OCI-LY7 (cell line): ENCODE measurements at places on chromosomes 16 and 17. TPM values are rescaled to one million over a fixed set of nuclear protein-coding genes. Genes with fewer than 3 reads are reported as not detected.

- DNase-seq, result no peak
Observed at GRCh38 chr16:7270823-7271222, 61.8 kb upstream of the RBFOX1 start.

DNA sequence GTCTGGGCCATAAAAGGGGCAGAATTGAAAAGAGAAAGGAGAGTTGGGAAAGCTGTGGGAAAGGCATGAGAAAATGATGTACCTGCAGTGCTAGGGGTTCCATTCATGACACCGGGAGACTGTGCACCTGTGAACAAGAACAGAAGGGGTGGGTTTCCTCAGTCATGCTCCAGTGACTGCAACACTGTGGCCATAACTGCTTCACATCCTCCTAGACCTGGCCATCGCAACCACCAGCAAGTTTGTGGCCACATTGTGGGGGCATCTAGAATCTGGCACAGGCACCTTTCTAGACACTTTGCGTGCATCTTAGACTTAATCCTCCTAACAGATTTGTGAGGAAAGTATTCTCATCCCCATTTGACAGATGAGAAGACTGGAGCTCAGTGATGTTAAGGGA is 12.7 kb downstream of the GP2 start:
- no peak for DNase-seq

DNA sequence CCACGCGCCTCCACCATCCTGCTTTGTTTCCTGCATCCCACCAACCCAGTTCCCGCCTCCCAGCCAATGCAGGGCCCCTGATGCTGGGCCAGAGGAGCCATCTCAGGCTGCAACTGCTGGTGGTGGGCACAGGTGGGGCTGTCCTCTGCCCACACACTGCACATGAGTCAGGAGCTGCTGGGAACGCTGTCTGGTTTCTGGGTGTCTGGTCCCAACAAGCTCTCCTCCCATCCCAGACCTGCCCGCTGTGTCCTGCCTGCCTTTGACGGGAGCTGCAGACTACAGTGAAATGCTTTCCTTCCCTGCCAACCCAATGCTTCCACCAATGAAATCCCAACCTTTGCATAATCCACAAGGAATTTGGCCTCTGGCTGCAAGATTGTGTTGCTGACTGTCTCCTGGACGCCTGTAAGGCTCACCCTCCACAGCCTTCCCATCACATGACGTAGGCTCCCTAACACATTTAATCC is 98.9 kb downstream of the N4BP1 start:
- no peak for DNase-seq

GRCh38 chr16:78984324-78984723 is 616.2 kb downstream of the MAF start:
- DNase-seq, result no peak

- no peak for DNase-seq
Observed at GRCh38 chr16:77457046-77457445, 22.2 kb upstream of the ADAMTS18 start.

GRCh38 chr17:50348522-50349242 is 2.8 kb downstream of the XYLT2 start:
- DNase-seq, result no peak

- no peak for DNase-seq
Observed at GRCh38 chr16:83830769-83831455, 23.1 kb downstream of the HSBP1 start.

- DNase-seq, result peak; percentile 44
Observed at GRCh38 chr17:50550661-50551432, 3.9 kb downstream of the SPATA20 start.

- DNase-seq, result no peak
Observed at GRCh38 chr17:49907279-49907678, 59.4 kb upstream of the TAC4 start.

GRCh38 chr17:20613248-20613647 is 33.7 kb downstream of the CDRT15L2 start:
- no peak for DNase-seq

- DNase-seq, result no peak
Observed at GRCh38 chr16:66272461-66272860, 94.0 kb upstream of the CDH5 start.

GRCh38 chr16:52283584-52284375 is 263.2 kb downstream of the TOX3 start:
- DNase-seq, result no peak

GRCh38 chr17:65198653-65199382 is 61.6 kb downstream of the RGS9 start:
- peak; percentile 81 for DNase-seq

ANKS4B gene
- total RNA-seq, result not detected in 2 replicates

MYH3 gene
- 5.1 and 5.9 TPM in 2 replicates for total RNA-seq

AGRP gene
- 0.52 TPM in 1 of 2 replicates, not detected in the other for total RNA-seq

PABPN1L gene
- total RNA-seq, result 0.38 TPM in 1 of 2 replicates, not detected in the other
